ENCODE measurements at places on chromosomes 2 and 18. TPM values are rescaled to one million over a fixed set of nuclear protein-coding genes. Genes with fewer than 3 reads are reported as not detected.

Gene EML6
- polyA plus RNA-seq, result 28.1 TPM

Gene CDH20
- polyA plus RNA-seq, result not detected

Gene GPR75
- 1.3 TPM for polyA plus RNA-seq

- no peak for DNase-seq
Measured at GRCh38 chr18:65852273-65852672, 101.5 kb downstream of the CDH7 start.

GRCh38 chr2:160298960-160299359, 98.9 kb upstream of the ITGB6 start:
- DNase-seq, result no peak

- DNase-seq, result no peak
Measured at GRCh38 chr2:80102026-80102425, 202.5 kb downstream of the LRRTM1 start.

- DNase-seq, result no peak
Measured at GRCh38 chr2:160565099-160565845, 71.7 kb upstream of the RBMS1 start.

DNA sequence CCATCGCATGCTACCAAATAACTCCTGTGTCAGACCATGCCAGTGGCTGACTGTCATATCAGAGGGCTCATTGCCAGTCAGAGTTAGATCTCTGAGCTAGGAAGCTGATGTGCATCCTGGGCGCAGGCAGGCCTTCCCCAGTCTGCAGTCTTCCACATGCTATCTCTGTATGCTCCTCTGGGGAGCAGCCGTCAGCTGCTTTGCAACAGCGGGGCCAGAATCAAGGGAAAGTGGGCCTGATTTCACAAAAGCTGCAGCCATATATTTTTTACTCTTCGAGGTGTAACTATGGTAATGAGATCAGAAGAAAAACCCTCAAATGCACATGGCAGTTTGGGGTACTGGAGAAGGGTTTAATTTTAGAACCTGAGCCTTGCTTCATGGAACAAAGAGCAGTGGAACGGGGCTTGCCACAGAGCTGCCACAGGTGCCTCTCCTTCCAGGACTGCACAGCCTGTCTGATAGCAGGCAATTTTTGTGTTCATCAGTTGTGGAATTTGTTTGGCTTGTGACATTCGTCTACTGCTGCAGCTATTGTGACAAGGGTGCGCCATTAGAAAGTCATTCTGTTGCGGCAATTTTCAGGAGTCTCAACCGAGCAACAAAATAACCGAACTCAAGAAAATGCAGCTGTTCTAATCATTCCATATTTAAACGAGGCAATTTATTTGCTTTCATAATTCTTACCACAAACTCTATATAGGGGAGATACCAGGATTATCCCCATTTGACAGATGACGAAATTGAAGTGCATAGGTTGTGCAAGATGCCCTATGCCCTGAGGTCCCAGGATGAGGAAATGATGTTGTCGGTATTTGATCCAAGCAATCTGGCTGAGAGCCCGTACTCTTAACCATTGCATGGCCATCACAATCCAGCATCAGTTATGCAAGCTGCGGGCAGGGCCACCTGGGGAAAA, 109.6 kb upstream of the CYRIA start:
- DNase-seq, result no peak

GRCh38 chr2:113227290-113227689, 51.4 kb downstream of the PAX8 start:
- DNase-seq, result no peak

GRCh38 chr2:99278793-99279291, 22.2 kb downstream of the LYG1 start:
- DNase-seq, result no peak

DNA sequence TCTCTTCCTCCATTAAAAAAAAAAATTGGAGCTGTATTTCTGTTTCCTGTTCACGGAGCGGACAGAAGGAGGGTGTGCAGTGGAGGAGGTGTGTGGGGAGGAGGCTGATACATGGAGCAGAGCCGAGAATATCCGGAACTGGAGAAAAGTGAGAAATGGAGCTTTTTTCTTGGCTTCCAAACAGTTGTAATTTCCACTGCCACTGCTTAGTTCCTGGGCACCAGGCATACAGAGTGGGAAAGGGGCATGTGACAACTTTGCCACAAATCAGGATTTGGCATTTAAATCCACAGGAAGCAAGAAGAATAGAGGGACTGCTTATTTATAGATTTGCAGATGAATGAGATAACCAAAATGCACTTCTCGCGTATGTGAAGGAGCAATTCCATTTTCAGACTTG, 71.2 kb downstream of the BCL11A start:
- no peak for DNase-seq

DNA sequence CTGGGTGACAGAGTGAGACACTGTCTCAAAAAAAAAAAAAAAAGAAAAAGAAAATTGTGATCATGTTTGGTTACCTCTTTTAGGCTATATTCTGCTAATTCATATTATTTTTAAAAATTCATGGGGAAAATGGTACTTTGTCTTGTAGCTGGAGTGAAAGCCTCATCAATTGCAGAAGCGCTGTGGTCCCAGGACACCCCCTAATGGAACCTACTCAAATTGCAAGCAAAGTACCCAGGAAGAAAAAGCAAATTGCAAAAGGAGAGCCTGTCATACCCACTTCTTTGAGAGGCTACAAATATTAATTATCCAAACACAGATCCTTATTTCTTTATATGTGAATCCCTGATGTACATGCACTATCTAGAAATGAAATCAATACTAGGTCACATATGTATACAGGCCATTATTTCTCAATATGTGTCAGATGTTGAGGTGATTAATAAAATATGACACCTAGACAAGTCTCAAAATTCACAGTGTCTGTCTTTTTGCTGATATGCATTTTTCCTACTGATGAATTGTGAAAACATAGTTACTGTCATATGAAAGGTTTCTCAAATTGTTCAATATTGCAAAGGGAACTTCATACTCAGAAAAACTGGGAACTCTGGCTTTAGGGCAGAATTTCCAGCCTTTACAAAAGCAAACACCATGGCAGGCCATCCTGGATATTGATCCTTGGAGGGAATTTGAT, 12.6 kb downstream of the CRACDL start:
- no peak for DNase-seq

Data from muscle of arm (tissue), 14 donors.